ENCODE measurements at places on chromosomes 2 and 18.

DNA sequence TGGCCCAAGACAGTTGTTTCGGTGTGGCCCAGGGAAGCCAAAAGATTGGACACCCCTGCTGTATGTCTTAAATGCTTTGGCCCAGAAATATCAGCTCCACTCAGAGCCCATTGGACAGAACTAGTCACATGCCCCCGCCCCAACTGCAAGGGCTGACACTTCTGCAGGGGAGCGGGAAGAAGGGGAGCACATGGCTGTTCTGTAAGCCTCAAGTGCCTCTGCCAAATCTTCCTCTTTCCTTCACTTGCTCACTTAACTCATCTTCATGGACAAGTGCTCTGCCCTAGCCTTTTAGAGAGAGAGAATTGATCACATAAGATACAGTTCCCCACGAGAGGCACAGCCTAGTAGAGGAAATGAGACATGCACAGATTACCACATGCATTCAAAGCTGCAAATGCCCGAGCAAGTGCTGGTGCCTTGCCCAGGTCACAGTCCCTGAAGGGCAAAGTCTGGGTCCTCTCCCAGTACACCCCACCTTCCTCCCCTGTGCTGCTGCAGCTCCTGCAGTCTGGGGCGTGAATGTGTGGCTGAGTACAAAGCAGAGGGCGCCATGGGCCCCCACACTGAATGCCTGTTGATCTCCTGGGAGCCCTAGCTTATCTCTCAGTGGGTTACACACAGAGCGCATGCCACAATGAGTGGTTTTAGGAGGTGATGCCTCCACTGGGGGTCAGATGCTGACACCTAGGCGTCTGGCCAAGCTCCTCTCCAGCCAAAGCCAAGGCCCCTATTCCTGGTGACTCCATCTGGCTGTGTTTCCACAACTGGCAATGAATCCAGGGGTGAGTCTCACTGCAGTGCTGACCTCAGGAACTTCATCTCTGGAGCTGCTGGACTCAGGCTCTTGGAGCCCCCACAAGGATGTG, 135.3 kb downstream of the CTIF start:
- DNase-seq, result peak; percentile 75

DNA sequence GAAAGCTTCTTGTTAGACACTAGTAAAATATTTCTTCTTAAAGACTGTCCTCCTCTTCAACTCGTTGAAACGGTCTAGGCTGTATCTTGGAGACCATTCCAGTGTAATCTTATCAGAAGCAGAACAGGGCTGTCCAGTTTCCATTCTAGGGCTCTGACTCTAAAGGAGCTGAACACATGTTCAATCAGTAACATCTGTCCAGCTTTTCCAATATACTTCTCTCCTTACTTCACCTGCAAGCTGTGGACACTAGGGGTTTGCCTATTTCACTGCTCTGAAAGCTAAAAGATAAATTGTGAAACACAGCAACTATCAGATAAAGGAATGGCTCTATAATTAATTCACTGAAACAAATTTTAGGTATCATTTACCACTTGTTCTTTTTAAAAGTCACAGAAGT, 73.8 kb downstream of the ZNF385B start:
- DNase-seq, result no peak

GRCh38 chr2:163453920-163454319, 281.9 kb downstream of the FIGN start:
- DNase-seq, result no peak

DNA sequence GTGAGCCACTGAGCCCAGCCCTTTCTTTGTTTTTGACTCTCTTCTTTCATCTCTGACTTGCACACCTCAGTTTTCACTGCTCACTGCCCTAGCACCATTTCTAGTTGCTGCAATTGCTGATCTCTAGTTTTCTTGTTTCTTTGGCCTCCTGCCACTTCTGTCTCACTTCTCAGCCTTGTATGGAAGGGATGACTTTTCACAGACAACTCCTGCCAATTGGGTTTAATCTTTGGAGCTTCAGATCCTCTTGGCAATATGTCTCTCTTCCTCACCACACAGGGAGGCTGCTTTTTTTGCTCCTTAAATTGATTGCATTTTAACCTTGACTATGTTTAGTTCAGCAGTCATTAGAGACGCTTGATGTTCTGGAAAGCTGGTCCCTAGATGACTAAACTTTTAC, 323.1 kb downstream of the CTNNA2 start:
- DNase-seq, result no peak

GRCh38 chr2:5433855-5434254, 258.3 kb upstream of the SOX11 start:
- DNase-seq, result no peak

DNA sequence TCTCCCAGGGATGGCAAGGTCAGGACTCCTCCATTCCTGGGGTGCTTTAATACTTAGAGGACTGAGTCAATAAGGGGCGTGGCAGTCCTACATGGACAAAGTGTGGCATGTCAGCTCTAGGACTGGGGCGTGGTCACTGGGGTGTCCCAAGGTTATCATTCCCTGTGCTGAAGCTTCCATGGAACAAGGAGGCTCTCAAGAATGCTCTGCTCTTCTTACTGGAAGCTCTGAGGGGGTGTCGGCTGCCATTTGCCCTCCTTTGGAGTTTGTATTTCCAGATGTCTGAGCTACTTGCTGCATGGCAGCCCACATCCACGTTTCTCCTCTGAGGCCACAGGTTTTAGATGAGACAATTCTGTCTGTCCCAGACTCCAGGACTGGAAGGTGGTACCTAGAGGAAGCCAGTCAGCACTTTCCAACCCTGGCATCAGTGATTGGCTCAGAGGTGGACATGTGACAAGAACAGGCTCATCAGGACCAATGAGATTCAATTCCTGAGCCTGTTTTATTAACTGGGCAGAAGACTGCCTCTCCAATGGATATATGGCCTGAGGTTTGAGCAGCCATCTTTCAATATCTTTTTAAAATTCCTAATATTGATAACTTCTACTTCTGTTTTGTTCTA, 128.9 kb upstream of the ARL4C start:
- no peak for DNase-seq

DNA sequence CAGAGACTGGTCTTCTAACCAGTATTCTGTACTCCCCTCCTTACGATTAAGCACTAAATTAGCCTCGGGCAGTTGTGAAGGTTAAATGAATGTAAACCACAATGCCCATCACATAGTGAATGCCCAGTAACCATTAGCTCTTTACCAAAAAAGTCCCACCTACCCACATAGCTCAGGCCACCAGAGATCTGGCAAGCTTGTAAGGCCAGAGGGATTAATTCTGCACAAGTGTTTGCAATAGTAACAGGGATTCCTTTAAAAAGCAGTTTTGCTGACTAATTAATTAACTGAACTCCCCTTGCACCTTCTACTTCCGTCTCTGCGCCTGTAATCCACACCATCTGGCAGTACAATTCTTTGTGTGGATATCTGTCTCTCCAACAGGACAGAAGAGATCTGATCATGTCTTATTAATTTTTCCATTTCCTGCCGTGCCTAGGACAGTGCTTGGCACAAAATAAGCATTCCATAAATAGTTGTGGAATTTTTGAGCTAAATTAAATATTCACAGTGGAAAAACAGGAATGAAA, 36.2 kb upstream of the IGFBP2 start:
- no peak for DNase-seq

DNA sequence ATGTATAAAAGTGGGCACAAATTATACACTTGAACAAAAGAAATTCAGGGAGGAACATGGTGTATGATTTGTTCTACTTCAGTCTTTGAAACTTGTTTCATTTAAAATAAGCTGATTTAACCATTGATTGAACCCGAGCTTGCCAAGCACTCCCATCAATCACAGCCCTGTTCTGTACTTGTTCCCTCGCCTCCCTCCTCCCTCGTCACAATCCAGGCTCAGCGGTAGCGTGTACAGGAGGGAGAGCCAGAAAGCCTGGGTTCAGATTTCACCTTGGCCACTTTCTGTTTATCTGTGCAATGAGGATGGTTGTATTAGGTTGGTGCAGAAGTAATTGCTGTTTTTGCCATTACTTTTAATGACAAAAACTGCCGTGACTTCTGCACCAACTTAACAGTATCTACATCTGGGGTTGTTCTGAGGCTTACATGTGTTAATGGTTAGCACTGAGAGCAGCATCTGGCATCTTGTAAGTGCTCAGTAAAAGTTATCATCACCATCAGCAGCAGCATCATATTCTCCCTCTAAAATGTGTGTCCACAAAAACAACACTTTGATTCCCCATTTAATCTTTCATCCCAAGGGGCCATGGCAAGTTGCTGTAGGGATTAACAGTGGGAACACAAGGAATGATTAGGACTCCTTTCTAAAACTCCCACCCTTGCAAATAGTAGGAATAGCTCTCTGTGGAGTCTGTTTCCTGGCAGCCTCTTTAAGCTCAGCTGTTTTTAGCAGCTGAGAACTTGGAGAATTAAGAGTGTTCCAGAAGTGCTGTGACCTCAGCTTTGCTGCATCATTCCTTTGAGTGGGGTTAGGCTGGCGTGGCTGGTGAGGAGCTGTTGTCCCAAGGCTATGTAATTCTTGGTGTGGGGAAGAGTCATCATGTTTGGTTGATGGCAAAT, 4.7 kb downstream of the DPYSL5 start:
- no peak for DNase-seq

DNA sequence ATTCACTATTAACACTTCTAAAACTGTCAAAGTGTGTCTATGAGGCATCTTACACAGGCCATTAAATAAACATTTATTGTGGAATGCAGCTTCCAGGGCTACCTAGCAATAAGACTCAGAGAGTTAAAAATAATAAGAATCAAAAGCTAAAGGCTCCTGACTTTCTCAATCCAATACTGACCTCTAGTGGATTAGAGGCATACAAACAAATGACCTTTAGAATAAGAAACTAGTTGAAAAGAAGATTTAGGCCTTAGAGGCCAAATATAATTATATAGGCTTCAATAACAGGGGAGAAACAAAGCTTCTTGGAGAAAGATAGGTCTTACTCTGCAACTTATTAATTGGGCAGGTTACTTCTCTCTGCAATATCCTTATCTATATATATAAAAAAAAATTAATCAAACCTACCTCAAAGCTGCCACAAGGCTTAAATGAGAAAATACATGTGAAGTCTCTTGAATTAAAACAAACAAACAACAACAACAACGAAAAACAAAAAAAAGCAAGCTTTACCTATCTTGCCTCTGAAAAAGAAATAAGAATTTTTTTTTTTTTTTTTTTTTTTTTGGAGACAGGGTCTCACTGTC, 246.1 kb downstream of the EXOC6B start:
- DNase-seq, result no peak

- DNase-seq, result no peak
Observed at GRCh38 chr18:7683753-7684152, 116.6 kb downstream of the PTPRM start.

GRCh38 chr2:98088261-98088660, 1.3 kb downstream of the VWA3B start:
- no peak for DNase-seq

DNA sequence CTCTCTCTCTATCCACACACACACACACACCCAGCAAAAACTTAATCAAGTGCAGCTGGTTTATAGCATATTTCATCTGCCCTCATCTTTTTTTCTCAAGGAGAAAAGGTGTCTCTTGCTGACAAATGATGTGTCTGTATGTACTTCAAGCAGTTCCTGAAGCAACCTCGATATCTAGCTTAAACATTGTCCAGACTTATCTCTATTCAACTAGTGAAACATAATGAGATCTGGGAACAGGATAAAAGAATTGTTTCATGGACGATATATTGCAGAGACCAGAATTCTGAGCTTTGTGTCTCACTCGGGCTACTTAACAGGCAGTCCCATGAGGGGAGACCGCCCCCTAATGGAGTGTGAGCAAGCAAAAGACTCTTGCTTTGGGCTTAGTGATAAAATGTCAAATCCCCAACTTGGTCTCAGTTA, 929.2 kb upstream of the SOX11 start:
- no peak for DNase-seq

DNA sequence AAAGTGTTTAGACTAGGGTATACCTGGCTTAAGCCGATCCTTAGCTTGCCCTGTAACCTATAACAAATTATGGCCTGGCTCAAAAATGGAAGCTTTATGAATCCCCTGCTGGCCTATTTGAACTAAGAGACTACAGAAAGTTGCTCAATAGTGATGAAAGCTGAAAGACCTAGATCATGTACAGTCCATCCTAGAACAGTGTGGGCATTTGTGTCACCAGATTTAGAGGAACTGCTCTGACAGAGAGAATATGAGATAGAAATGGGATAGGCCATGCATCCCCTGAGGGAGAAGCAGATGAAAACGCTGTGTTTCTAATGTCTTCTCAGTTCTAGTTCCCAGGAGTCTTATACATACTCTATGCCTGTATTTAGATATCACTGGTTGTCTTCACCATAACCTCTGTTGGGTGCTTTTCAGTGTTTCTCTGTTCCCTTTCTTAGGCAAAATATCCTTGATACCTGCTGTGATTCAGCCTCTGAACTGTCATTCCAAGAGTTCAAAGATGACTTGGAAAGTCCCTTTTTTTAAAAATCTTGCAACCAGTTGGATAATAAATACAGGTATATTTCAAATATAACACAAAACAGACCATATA, 246.9 kb upstream of the SLC39A10 start:
- DNase-seq, result no peak

- no peak for DNase-seq
Observed at GRCh38 chr2:187459256-187459655, 11.2 kb upstream of the CALCRL start.

GRCh38 chr2:20614201-20615067, 36.5 kb downstream of the HS1BP3 start:
- DNase-seq, result peak; percentile 70

DNA sequence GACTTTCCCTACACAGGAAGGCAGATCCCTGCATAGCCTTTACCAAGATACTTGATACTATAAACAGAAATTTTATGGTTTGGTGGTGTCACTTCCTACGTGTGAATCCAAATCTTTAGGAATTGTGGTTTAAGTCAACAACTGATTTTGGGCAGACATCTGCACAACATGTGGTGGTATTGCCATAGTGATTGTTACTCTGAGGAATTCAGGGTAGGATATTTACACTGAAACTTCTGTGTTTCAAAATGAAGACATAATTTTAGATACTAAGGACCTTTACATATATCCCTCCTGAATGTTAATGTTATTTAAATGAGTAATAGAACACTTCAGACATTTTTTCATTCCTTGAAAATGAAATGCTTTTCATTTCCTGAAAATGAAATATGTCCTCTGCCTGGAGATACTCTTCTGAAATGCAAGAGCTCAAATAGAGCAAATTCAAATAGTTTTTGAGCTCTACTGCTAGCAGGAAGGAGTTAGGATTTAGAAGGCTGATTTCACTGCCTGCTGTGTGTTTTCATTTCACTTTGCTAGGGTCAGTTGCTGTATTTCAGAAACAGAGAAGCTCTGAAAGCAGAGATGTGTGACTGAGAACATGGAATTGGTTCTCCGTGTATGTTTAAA, 77.2 kb downstream of the MDH1 start:
- no peak for DNase-seq

DNA sequence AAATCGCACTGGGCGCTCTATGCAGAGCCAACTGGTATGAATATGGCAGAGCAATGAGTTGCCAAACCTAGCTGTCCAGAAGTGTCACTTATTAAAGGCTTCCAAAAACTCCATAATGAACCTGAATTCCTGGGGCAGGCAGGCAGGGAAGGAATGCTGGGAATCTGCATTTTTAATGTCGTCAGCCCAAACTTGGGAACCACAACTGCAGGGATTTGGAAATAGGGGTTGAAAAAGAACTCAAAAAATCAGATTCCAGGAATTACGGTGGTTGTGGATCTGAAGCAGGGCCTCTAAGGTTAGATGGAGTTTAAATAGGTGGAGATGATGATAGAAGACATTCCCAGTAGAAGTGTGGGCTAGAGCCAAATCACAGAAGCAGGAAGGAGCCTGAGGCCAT, 15.0 kb downstream of the NCKAP5 start:
- no peak for DNase-seq
